CD8-positive, alpha-beta memory T cell (primary cell): ENCODE measurements at places on chromosomes 3 and 15. TPM values are rescaled to one million over a fixed set of nuclear protein-coding genes. Genes with fewer than 3 reads are reported as not detected.

Gene TM6SF1
- 0.55 TPM for total RNA-seq

Gene PLIN1
- total RNA-seq: 0.50 TPM

DNA sequence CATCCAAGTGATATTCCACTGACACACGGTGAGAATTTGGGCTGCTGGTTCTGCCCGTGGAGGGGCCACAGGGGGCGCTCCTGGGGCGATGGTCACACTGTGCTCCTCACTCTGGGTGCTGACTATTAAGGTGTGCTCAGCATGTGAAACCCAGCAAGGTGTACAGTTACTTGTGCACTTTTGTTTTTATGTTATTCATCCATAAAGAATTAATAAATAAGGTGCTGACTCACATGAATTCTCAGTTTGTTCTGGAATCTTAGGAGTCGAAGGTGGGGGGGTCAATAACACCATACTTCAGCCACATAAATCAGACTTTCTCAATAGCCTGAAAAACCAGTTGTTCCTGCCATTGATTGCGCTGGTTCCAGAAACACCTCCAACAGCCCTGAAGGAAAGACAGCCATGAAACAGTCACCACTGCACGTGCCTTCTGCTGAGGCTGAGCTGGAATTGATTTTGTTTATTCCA is 53.5 kb upstream of the SPATA12 start:
- DNase-seq: no peak

DNA sequence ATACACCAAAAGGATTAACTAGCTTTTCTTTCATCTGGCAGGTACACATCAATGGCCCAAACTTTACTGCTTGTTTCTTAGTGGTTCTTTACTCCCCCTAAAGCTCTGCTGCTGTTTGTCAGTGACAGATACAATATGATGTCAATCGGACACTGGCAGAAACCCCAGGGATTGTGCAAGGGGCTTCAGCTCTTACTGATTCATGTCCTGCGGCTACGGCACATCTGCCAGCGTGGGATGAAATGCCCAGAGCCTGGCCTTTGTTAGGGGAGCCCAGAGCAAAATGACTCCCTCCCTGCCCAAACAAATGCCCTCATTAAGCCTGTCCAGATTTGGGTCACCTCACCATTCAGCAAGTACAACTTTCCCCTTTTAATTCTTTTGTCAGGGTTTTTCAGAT is 28.3 kb downstream of the SRP14 start:
- DNase-seq: no peak

DNA sequence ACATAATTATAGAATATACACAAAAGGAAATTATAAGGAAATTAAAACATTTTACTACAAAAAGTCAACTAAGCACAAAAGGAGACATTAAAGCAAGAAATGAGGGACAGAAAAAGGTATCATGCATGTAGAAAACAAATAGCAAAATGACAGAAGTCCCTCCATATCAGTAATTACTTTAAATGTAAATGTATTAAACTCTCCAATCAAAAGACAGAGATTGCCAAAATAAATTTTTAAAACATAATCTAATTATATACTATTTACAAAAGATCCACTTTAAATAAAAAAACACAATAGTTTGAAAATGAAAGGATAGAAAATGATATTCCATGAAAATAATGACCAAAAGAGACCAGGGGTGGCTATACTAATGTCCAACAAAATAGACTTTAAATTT is 123.7 kb downstream of the MEX3B start:
- DNase-seq: no peak

DNA sequence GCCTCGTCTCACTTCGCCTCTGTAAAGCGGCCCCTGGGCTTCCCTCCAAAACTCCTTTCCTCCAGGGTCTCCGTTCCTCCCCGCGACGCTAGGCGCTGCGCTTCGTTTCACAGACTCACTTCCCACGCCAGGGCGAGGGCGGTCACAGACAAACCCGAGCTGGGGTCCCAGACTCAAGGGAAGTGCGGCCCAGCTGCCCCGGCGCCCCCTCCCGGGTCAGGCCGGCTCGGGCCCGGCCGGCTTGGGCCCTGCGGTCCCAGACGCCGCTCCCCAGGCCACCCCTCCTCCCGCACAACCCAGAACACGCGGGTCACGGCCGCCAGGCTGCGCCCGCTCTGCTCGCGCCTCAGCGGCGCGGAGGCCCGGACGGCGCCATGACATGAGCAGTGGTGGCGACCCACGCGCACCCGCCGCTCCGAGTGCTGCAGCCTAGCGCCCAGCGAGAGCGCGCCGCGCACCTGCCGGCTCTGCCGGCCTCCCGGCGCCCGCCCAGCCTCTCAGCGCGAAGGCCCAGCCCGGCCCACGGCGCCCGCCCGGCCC is 547 bp downstream of the NUP210 start:
- DNase-seq: peak; percentile 56

DNA sequence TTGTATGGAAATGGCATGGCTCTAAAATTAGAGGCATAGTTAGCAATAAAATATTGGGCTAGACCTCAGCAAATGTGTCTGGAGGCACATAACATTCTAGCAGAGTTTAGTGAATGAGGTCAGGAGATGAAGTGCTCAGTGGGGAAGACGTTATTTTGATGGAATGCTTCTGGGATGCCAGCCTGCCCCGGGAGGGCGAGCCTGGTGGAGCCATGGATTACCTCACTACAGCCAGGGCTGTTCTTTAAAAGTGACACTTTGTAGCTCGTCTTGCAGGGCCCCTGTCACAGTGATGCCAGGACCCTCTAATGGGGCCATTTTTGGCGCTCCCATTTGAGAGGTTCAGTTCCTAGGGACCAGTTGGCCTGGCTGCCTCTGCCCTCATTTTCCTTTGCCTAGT is 48.5 kb downstream of the PXYLP1 start:
- no peak for DNase-seq

- peak; percentile 57 for DNase-seq
Measured at GRCh38 chr15:40441565-40442531, 1.1 kb downstream of the BAHD1 start.

- no peak for DNase-seq
Measured at GRCh38 chr3:194306771-194307640, 44.1 kb downstream of the CPN2 start.

GRCh38 chr3:53065841-53066480 is 20.1 kb upstream of the SFMBT1 start:
- no peak for DNase-seq
